Activated CD4-positive, alpha-beta T cell treated with anti-CD3 and anti-CD28 coated beads, Interleukin-2, Interleukin-6, amounts not matched to agents 100 ng/mL and 50 ng/mL, durations not matched to agents 16 hours and 8 hours (primary cell): ENCODE measurements at places on chromosomes 16 and 17.

DNA sequence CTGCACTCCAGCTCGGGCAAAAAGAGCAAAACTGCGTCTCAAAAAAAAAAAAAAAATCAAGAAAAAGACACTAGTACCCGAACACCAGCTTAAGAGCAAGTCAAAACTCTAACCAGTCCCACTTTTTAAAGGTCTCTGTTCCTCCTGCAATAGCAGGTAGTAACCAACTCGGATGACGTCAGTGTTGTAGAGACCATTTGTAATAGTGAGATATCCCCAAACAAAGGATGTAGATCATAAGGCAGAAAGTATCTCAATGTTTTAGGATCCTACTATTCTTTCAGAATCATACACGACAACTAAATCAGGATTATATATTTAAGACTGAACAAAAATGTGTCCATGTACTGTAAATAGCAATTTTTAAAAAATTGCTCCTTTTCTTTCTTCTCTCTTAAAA lies 2.4 kb downstream of the JPT1 start:
- DNase-seq, result no peak

- no peak for DNase-seq
These were observed 3.0 kb upstream of the IL4R start for GRCh38 chr16:27310576-27311447.

DNA sequence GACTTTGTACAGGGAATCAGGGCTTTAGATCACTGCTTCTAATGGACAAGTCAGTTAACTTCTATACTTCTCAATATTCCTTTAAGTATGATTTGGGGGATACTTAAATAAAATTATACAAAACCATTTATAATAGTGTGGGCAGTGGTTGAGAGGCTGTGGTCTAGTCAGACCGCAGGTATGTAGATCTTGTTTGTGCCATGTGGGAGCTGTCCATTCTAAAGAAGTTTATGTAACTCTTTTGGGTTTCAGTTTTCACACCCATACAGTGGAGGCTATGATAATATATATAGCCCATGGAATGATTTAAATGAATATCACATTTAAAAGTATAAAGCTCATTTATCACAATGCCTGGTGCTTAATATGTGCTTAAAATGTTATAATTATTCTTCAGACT lies 654.3 kb upstream of the KIF2B start:
- DNase-seq, result no peak

- DNase-seq, result no peak
These were observed 11.0 kb downstream of the KDM8 start for GRCh38 chr16:27214084-27214961.

DNA sequence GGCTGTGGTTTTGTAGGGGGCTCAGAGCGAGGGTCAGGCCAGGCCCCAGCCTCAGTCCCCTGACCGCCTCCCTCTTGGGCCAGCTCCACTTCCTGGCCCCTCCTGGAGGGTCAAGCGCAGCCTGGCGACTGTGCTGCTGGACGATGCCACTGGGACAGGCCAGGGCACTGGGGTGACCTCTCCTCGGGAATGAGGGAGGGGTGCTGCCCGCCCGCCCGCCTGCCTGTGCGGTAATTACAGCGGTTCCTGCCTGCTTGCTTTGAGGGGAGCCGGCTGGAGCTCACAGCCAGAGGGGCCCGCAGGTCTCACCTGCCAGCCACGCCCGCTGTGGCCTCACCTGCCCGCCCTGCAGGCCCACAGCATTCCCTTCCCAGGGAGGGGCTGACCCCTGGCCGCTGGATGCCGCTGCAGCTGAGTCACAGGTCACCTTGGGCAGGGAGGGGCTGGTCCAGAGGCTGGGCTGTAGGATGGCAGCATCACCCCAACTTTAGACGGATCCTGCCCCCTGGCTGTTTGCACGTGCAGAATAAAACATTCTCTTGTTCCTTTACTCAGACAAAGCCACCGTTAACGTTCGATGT lies 76.7 kb upstream of the CBX4 start:
- DNase-seq, result peak; percentile 11

GRCh38 chr17:44757045-44757917 lies 1.5 kb upstream of the ADAM11 start:
- DNase-seq, result no peak

- DNase-seq, result no peak
These were observed 259.8 kb downstream of the GRIN2A start for GRCh38 chr16:9922441-9922840.

DNA sequence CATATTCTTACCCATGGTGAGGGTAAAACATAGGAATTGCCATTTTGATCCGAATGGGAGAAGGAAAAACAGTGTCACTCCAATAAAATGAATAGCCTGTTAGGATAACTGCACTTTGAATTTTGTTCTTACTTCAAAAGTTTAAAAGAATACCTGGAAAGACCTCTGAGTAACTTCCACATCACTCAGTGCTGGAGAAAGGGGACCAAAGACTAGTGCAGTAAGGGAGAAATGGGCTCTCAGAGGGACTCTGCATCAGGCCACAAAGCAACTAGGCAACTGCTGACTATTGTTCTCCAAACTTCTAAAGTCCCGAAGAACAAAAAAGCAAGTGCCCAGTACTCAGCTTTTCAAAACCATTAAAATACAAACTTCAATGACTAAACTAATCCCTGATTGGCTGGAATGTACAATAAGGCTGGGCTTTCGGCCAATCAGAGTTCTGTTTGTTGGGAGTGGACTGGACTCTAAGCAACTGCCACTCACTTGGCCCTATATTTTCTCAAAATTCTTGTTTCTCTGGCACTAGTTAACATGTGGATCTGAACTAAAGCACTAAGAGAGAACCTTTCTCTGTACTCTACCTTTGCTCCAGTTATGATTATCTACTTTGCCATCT lies 6.2 kb downstream of the DNAJC7 start:
- DNase-seq, result peak; percentile 30

DNA sequence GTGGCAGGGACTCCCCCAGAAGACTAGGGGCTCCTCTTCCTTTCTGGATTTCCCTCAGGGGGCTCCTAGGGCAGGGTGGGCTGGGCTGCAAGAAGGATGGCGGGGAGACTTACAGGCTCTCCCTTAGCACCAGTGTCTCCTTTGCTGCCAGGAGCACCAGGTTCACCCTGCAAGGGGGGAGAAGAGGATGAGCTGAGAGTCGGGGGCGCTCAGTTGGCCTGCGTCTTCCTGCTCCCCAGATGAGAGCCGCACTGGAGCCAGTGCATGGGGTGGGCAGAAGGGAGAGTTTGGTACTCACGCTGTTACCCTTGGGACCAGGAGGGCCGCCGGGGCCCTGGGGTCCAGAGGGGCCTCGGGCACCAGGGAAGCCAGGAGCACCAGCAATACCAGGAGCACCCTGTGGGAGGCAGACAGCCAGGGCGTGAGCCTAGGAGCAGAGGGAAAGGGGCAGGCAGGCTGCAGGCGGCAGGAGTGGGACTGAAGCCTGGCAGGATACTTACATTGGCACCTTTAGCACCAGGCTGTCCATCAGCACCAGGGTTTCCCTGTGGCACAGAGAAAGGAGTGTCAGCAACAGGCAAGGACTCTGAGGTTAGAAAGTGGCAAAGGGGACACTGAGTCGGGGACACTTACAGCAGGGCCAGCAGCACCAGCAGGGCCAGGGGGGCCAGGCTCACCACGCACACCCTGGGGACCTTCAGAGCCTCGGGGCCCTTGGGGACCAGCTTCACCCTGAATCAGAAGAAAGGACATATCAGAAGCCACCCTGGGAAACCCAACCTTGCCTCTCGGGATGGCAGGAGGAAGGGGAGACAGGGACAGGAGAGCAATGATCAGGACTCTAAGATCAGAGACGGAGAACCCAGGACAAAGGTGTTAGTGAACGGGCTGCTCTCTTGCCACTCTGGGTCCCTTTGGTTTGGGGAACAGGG lies 6.2 kb downstream of the COL1A1 start:
- no peak for DNase-seq

- peak; percentile 72 for DNase-seq
These were observed at the start of gene XAF1 for GRCh38 chr17:6755731-6756184. Gene XAF1 (plus strand): TSS chr17:6756046. CDS start chr17:6756079, 33 bp downstream.

GRCh38 chr16:54647216-54647615 lies 283.4 kb upstream of the IRX5 start:
- no peak for DNase-seq

DNA sequence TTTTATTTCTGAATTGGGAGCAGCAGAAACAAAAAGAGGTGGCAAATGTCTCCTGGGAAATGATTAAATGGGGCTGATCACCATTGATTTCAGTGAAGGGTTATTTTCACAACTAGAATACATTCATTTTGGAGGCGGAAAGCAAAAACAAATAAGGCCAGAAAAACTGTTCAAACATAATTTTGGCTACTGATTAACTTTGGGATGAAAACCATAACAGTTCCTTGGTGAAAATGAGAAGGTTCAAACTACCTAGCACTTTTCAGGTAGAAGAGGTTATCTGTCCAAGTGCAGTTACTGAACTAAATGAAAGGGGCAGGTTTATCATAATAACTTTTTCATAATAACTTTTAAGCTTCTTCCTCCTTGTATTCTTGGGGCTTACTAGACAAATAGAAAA lies 718.5 kb downstream of the CDH11 start:
- no peak for DNase-seq

- peak; percentile 7 for DNase-seq
These were observed 37.5 kb upstream of the PHB1 start for GRCh38 chr17:49452201-49452600.

- no peak for DNase-seq
These were observed 8.1 kb upstream of the CACNG5 start for GRCh38 chr17:66826856-66827255.

DNA sequence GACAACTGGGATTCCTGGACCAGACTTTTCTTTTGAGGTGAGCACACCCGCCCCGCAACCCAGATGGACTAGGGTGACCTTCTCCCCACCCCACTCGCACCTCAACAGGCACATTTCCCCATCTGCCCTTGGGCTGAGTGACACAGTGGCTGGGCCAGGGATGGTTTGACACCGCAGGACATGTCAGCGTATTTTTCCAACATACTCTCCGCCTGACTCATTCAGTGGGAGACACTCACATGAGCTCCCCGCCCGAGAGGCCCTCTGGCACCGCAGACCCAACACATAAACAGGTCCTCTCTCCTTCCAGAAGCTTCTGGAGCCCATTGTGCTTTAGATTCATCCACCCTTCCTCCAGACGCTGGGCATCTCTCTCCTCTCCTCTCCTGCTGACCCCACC lies 69.4 kb downstream of the ZDHHC7 start:
- DNase-seq, result no peak

DNA sequence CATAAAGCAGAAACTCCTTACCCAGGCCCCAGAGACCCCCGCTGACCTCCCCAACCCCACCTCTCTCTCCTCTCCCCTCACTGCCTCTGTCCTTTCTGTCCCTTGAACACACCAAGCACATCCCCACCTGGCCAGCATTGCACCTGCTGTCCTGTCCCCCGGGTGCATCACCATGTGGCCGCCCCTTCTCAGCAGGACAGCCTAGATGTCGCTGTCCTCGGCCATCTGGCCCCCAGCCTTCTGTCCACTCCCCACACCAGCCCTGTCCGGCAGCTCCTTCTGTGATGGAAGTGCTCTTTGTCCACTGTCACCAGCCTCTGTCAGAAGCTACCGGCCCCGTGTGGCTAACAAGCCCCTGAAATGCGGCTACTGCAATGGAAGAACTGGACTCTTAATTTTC lies 12.3 kb upstream of the MPRIP start:
- no peak for DNase-seq

DNA sequence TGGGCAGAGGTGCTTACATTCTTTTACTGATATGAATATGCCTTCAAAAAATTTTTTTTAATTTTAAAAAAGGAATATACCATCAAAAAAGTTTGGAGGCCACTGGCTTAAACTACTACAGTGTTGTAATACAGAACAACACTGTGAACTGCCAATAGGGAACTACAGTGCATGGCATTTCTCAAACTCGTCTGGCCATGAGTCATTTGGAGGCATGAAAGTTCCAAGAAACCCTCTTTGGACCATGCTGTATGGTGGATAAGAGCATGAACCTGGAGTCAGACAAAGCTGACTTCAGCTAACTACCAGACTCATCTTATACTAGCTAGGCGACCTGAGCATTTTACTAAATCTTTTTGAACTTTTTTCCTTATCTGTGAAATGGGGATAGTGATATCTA lies 9.2 kb upstream of the NF1 start:
- DNase-seq, result no peak

- no peak for DNase-seq
These were observed 186.5 kb downstream of the AXIN2 start for GRCh38 chr17:65374966-65375365.

GRCh38 chr17:40909351-40909750 lies 24.3 kb upstream of the KRT20 start:
- DNase-seq, result peak; percentile 79

DNA sequence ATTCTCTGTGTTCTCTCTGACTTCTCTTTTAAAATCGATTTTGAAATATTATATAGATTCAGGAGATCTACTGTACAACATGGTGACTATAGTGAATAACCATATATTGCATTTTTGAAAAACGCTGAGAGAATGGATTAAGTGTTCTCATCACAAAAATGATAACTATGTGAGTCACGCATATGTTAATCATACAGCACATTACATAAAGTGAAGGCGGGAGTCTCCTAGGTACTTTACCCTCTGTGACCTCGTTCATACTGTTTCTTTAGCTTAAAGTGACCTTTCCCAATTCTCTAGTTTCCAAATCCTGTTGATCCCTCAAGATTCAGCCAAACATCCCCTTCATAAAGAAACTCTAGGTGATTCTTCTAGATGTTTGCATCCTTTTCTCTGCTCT lies 3.1 kb upstream of the KRTAP3-2 start:
- no peak for DNase-seq

DNA sequence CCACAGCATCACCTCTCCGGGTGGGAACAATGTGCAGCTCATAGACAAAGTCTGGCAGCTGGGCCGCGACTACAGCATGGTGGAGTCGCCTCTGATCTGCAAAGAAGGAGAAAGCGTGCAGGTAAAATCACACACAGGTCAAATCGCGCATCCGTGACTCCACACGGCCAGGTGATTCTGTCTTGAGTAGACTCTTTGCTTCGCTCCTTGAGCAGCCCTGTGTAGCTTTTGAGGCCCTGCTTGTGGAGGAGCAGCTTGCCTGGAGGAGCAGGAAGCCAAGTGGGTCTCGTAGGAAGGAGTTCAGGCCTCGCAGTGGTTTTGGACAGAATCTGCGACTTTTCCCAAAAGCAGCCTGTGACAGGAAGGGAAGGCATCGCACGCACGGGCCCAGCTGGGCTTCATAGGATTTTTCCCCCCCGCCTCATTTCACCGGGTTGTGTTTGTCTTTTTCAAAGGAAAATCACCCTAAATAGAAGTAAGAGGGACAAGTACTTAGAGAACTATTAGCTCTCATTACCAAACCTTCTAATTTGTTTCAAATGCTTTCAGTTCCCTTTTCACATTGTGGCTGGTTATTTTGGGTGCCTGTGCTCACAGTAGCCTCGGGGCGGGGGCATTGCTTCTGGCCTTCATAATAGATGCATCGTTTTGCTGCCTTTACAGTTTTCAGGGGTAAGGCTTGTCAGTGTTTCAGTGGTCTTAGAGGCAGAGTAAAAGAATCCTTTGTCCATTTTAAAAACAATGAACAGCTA lies 71.5 kb downstream of the SEC14L1 start:
- no peak for DNase-seq
